Right kidney (tissue), 9 donors: ENCODE measurements at places on chromosomes 4 and X.

GRCh38 chrX:153059191-153060094 lies 3.2 kb downstream of the PNMA3 start:
- DNase-seq = no peak

DNA sequence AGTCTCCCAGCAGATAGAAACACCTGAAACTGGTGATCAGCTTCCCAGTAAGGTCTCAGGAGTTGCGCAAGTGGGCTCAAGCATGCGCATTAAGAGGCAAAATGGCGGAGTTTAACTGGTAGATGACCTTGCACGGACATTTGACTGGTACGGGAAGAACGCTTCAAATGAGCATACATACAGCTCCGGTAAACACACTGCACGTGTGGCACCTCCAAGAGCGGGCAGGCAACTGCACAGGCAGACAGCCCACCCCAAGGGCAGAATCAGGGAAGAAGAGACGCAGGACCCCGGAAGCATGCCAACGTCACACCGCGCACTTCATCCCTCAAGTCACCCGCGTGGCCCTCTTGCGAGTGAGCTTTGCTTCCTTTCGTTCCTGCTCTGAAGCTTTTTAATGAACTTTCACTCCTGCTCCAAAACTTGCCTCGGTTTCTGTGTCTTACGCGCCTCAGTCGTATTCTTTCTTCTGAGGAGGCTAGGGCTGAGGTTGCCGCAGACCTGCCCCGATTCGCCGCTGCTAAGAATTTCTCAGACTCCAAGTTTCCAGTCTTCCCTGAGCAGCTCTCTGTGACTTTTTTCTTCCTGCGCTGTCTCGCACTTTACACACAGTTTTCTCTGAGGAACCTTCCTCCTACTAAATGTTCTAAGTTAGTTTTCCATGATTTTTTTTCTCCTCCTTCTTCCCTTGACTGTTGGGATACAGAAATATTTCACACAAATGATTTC lies 180.7 kb upstream of the ZFP42 start:
- peak; percentile 8 for DNase-seq

GRCh38 chr4:152598454-152598853 lies 62.6 kb upstream of the FBXW7 start:
- no peak for DNase-seq

GRCh38 chr4:187294861-187295260 lies 571.2 kb upstream of the FAT1 start:
- no peak for DNase-seq

- no peak for DNase-seq
These were observed 99.6 kb upstream of the SORBS2 start for GRCh38 chr4:185911556-185912064.

DNA sequence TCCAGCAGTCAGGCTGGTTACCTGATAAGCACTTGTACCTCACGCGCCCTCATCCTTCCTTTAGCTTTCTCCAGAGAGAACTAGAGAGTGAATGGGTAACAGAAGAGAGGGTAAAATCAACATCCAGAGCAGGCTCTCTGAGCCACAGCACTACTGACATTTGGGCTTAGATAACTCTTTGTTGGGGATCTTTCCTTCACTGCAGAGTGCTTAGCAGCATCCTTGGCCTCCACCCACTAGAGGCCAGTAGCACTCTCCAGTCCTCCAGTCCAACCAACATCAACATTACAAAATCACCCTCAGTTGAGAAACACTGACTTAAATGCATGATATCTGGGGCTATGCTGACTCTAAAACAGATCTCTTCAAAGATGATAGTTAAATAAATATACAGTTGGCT lies 220.7 kb downstream of the TACR3 start:
- DNase-seq = no peak

- no peak for DNase-seq
These were observed 152.6 kb downstream of the GRIA3 start for GRCh38 chrX:123336666-123337065.

DNA sequence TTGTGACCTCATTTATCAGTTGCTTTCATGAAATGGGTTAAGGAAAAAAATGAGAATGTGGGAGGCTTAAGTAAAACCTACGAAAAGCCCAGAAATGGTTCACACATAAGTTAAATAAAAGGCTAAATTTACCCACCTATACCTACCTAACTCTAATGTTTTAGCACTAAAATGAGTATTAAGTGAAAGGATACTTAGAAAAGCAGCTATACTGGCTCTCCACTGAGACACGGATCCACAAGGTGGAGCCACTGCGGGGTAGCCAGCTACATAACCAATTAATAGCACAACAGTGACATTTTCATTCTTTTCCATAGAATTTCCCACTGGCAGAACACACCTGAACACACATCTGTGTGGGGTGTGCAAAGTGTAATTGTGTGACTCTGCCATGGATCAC lies 101.9 kb downstream of the MAML3 start:
- DNase-seq = no peak

- no peak for DNase-seq
These were observed 46.1 kb downstream of the TMEM131L start for GRCh38 chr4:153512162-153512852.

DNA sequence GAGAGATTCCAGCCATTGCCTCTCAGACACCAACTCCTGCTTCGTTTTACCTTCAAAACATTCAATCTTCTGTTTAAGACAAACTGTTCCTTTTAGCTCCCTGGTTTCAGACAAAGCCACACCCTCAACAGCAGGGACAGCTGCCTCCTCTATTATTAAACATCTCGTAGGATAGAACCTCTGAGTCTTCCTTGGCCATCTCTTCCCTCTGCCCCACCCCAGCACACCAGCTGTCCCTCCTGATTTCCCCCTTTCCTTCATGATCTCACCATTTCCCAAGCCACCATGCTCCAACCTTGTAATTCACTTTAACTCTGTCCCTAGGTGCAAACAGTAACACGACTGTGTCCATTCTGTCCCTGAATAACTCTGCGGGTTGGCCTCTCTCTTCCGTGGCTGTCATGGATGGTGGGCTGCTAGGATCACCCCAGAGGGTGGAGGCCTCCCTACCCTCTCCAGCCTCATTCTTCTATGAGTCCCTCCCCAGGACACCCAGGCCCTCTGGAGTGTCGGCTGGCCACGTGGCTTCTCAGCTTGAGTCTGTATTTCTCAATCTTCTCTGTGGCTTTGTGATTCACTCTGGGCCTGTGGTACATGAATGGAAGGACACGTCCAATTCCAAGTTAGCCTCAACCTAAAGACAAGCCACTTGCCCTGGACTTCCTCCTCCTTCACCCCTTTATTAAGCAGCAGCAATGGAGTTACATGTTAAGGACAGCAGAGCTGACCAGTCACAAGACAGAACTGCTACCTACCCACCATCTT lies 349.9 kb downstream of the FBXW7 start:
- no peak for DNase-seq

DNA sequence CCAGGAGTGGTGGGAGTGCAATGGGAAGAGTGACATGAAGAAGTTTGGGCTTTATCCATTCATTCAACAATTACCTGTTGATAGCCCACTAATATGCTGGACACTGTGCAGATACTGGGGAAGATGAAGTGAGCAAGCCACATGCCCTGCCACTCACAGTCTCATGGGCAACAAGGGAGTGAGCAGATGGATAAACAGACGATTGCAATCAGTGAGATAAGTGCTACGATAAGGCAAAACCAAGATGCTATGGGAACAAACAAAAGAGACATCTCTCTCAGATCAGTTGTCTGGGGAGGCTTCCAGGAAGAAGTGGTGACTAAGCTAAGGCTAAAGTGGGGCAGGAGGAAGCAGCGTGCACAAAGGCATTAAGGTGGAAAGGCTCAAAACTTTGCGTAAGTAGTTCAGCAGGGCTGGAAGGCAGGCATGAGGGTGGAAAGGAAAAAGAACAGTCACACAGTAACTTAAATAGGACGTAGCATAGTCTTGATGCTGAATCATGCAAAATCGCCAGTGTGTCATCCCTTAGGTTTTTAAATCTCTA lies 31.7 kb downstream of the GAB3 start:
- DNase-seq = no peak
